ENCODE measurements at places on chromosomes 6 and 20.

DNA sequence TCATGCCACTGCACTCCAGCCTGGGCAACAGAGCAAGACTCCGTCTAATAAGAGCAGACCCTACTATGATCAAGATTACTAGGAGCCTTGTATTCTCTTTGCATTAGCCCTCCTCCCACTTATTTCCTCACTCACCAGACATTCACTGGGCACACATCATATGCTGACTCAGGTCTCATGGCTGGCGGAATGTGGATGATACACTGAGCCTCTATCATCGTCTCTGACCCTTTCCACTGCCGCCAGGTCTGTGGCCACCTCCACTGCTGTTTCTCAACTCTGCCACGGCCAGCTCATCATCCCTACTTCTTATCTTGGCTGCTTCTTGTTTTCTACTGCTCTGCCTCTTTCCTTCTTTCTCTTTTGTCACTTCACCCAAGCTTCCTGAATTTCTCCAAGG lies 161.0 kb downstream of the BACH2 start:
- DNase-seq = no peak

DNA sequence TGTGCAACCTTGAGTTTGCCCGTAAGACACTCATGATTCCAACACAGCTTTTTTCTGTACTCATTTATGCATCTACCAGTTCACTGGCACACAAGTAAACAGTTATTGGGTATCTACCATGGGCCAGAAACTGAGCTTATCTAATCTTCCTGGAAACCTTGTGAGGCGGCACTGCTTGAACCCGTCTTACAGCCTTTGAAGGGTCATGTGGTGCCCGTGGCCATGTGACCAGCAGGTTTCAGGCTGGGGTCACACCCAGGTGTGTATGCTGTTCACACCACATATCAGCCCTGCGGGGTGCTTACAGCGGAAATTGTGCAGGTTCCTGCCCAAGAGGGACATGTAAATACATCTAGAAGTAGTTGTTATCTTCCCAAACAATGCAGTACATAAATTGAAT lies 6.1 kb downstream of the THBD start:
- DNase-seq = no peak

GRCh38 chr6:76120302-76120701 lies 47.8 kb upstream of the IMPG1 start:
- no peak for DNase-seq

DNA sequence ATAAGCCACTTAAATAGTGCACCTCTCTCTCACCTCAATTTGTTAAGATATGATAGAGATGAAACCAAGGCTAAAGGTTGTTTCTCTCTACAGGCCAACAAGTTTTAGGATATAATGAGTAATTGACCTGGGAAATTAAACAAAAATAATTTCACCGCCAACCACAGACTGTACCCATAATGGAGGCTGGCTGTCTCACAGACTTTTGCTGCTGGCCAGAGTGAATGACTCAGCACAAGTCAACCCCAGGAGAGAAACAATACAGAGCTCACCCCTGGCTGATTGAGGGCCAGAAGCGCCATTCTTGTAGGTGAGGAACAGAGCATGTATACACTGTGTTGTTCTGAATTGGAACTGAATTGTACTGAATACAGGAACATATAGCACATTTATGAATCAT lies 99.9 kb downstream of the CAP2 start:
- no peak for DNase-seq

DNA sequence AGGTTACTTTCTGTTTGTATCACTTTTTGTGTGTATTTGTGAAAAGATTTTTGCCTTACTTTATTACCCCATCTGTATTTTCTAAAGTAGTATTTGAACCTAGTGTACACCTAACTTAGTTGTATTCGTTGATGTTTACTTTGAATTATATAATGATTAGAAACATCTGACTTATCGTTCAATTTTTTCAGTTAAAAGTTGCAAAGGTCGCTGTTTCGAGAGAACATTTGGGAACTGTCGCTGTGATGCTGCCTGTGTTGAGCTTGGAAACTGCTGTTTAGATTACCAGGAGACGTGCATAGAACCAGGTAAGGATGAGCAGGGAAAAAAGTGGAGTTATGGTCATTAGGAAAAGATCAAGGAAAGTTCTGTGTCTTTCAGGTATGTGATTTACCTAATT lies 42.0 kb downstream of the ENPP1 start:
- no peak for DNase-seq

GRCh38 chr6:115270953-115271352 lies 789.7 kb downstream of the FRK start:
- DNase-seq = no peak

DNA sequence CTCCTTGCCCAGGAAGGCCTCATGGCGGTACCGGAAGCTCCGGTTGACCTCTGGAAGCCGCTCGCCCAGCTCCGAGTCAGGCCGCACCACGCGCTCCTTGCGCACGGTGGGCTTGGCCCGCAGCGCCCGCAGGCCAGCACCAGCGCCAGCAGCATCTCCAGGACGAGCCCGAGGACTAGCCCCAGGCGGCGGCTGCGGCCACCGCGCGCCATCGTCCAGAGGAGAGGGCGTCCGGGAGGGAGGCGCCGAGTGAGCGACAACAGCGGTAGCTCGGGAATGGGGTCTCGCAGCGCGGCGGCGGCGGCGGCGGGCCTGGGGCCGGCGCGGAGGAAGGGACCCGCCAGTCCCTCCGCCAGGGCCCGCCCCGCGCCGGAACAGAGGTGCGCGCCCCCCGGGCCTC lies 27.6 kb upstream of the CGA start:
- no peak for DNase-seq

Measured in stimulated activated CD4-positive, alpha-beta T cell treated with anti-CD3 and anti-CD28 coated beads, Interleukin-1b, Interleukin-23, amount 100 ng/mL, for 1 hour (primary cell).